ENCODE measurements at places on chromosomes 7 and 10.

DNA sequence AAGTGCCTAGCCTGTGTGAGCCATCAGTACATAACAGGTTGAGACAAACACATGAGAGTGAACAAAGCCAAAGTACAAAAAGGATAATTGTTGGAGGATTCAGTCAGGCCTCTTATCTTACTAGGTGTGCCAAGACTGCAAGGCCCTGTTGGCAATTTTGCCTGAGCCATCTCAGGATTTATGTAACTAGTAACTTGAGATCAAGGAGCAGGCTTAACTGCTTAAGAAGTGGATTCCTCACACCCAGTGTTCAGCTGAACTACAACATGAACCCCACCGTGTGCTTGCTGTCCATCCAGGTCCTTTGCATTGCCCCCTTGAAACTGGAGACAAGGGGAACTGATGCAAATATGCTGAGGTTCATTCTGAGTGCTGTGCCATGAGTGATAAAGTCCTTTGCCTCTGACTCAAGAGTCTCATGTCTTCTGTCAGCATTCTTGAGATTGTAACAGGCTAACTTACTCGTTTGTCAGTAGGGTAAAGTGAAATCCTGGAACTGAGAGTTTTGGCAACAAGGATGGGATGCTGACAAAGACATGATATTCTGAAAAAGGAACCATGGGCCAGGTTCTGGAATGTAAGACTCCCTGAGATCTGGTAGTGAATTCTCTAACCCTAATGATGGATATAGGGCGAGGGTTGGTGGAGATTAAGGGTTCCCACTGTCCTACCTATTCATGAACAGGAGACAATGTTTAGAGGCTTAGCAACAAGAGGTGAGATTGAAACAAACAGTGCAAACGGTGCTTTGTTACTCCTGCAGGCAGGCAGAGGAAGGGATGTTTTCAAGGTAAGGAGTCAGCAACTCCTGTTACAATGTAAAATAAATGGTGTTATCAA, 44.1 kb upstream of the GATAD1 start:
- DNase-seq, result no peak

DNA sequence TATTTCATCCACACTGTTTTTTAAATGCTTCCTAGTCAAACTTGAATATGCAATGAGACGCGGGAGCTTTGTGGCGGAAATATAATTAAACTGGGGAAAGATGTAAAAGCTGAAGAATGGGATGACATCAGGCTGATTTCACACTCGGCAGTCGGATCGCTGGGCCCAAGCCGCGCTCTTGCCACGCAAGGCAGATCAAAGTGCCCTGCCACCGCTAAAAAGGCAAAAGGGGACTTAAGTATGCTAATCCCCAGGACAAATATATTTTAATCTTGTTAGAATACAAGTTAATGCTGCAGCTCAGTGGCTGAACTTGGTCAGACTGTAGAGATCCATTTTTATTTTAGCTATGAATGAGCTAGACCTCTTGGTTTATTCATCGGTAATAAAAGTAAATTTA, 13.8 kb downstream of the EN2 start:
- DNase-seq, result peak; percentile 65

DNA sequence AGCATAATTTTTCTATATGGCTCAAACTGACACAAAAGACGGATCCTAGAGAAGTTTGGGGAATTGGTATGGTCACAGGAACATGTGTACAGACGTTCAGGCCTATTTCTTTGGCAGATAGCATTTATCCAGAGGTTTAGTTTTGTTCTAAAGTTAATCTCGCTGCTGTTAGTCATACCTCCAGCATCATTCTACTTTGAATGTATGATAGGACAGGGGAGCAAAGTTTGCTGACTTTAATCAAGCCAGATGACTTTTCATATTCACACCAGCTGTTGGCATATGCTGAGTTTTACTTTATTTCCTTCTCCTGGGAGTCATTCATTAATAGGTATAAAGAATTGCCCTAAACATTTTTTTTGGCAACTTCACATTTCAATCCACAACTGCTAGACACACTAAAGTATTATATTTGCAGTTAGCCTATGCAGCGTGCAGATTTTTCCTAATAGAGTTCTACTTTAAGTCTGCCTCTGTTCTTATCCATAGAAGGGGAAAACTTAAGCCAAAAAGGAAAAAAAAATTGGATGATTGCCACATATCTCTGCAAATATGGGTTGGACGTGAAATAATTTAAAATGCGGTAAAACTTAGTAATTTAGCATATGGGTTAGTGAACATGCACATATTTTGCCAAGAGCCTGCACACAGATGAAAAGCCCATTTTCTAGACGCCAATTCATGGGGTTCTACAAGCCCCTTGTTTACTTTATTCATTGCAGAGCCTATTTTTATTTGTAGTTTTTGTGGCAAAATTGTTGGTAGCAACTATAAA, 213.1 kb downstream of the C7orf25 start:
- no peak for DNase-seq

GRCh38 chr7:53768186-53768585, 732.8 kb downstream of the POM121L12 start:
- no peak for DNase-seq

DNA sequence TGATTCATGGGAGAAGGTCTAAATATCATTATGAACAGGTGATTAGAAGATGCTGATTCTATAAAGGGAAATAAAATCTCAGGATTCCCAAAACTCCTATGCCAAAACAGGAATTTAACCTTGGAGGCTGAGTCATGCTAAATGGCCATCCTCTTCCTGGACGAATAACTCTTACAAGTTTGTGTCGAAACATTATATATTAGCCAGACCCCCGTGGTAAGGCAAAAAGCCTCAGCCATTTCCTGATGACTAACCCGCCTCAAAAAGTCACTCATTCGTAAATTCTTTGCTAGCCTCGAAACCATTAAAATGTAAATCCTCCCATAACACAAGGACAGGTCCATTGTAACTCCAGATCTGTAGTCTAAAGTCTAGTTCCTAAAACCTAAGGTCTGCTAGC, 32.0 kb downstream of the CUL2 start:
- DNase-seq, result no peak

DNA sequence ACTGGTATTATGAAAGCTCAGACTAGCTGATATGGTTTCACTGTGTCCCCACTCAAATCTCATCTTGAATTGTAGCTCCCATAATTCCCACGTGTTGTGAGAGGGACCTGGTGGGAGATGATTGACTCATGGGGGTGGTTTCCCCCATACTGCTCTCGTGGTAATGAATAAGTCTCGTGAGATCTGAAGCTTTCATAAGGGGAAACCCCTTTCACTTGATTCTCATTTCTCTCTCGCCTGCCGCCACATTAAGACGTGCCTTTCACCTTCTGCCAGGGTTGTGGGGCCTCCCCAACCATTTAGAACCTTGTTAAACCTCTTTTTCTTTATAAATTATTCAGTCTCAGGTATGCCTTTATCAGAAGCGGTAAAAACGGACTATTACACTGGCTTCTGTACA, 40.3 kb downstream of the COL13A1 start:
- no peak for DNase-seq

GRCh38 chr7:111638078-111638477, 75.8 kb upstream of the IMMP2L start:
- DNase-seq, result no peak

- peak; percentile 24 for DNase-seq
Observed at GRCh38 chr7:332646-333392, 42.8 kb downstream of the FOXL3 start.

GRCh38 chr7:11758627-11759111, 73.3 kb downstream of the THSD7A start:
- no peak for DNase-seq

- DNase-seq, result no peak
Observed at GRCh38 chr7:41892356-41893100, 189.6 kb upstream of the INHBA start.

DNA sequence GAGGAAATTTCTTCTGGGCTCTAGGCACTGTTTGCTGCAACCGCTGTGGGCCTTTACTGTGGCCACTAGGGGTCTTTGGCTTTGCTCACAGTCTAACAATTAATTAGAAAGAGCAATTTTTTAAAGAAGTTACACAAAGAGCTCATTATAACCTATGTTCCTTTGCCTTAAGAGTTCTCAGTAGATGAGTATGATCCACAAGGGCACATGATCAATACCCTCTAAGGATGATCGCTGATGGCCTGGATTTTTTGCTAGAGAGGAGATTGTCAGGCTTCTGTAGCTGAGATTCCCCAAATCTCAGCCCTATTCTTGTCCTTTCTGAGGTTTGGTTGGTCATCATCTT, 80.8 kb upstream of the RHOBTB1 start:
- peak; percentile 21 for DNase-seq

- DNase-seq, result no peak
Observed at GRCh38 chr10:77702166-77702565, 64.6 kb upstream of the KCNMA1 start.

DNA sequence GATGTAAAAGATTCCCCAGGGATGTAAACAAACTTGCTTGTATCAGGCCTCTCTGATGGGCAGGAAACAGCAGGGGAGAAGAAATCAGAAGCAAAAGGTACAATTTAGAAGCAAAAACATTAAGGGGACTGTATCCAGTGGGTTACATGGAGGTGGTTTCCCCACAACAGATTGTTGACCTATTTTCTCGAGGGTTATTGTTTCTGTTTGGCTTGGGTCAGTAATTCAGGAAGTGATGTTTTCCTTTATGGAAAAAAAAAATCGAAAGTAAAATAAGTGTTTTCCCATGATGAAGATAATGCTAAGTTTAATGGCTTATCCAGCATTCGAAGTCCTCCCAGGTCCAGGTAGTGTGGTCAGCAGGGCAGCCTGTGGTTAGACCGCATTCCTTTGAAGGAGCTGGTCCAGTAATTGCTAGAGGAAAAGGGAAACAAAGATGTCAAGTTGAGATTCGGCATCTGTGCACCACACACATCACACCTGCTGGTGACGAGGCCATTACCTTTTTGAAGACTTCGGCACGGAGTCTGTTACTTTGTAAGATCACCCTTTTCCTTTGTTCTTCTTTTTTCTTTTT, 37.3 kb upstream of the ADAM12 start:
- no peak for DNase-seq

GRCh38 chr7:4097001-4097609, 585.0 kb upstream of the FOXK1 start:
- DNase-seq, result no peak

DNA sequence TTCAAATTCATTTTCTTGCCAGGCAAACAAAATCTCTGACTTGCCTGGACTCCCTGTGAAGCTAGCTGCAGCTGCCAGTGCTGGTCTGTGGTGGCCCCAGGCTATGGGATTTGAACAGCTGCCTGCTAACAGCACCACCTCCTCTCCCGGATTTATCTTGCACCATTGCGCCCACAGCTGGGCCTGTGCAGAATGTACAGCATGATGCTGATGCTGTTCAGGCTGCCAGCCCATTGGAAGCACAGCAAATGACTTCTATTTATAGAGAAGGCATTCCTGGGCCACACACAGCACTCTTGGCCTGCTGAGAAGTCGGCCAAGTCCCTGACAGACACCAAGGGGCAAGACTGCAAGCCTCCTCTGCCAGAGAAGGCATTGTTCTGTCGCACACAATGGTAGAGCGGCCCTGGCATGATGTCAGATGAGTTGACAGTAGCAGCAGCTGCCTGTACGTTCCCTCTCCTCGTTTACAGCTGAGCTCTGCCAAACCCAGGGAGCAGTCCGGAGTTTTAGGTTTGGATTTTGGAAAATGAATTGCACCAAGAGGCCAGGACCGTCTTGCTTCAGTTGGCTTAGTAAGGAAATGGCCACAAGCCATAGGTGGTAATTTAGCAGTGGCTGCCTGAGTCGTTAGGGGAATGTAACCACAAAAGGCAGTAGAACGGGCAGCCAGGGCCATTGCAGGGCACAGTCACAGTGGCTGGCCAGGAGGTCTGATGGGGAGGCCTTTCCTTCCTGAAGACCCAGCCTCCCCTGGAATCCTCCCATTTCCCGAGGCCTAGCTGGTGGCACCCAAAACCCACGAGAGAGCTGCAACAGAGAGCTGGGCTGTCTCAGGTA, 38.5 kb downstream of the MTURN start:
- peak; percentile 83 for DNase-seq

DNA sequence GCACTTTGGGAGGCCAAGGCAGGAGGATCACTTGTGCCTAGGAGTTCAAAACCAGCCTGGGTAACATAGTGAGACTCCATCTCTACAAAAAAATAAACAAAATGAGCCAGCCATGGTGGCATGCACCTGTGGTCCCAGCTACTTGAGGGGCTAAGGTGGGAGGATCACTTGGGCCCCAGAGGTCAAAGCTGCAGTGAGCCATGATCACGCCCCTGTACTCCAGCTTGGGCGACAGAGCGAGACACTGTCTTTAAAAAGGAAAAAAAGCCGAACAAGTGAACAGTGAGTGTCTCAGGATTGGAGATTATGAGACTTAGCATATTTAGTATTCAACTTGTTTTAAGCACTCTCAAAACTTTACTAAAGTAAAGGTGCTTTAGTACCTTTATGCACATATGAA, 28.1 kb downstream of the BLNK start:
- no peak for DNase-seq

DNA sequence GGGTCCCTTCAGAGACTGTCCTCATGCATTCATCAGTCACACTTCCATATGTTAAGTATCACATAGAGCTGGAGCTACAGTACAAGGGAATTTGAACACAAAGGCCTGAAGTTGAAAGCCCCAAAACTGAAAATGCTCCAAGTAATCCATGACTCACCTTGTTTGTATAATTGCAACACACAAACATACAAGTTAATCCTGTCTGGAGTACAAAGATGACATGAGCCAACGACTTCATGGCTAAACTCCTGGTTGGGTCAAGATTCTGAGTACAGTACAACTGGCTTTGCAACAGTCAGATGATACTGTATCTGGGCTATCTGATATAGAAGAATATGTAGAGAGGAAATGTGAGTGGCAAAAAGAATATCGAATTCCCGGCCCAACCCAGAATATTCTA, 73.1 kb upstream of the AASS start:
- DNase-seq, result no peak

- DNase-seq, result no peak
Observed at GRCh38 chr7:12481722-12482121, 78.1 kb upstream of the VWDE start.

DNA sequence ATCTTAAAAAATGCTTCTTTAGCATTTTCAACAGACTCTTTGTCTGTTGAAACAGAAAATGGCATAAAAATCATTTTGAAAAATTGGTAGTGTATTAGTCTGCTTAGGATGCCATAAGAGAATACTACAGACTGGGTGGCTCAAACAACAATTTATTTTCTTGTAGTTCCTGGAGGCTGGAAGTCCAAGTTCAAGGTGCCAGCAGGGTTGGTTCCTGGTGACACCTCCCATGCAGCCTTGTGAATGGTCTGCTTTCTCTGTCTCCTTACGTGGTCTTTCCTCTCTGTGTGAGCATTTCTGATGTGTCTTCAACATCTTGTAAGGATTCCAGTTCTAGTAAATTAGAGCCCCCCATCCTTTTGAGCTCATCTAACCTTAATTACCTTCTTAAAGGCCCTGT, 26.1 kb upstream of the RAB11FIP2 start:
- DNase-seq, result no peak

- DNase-seq, result no peak
Observed at GRCh38 chr10:26090026-26090425, 126.5 kb upstream of the GAD2 start.

All from NCI-H526 (cell line).